ENCODE measurements at places on chromosomes 5 and 9.

GRCh38 chr5:150584556-150585335 is 55.7 kb upstream of the SYNPO start:
- no peak for DNase-seq

GRCh38 chr5:4233671-4234070 is 638.0 kb downstream of the IRX1 start:
- no peak for DNase-seq

DNA sequence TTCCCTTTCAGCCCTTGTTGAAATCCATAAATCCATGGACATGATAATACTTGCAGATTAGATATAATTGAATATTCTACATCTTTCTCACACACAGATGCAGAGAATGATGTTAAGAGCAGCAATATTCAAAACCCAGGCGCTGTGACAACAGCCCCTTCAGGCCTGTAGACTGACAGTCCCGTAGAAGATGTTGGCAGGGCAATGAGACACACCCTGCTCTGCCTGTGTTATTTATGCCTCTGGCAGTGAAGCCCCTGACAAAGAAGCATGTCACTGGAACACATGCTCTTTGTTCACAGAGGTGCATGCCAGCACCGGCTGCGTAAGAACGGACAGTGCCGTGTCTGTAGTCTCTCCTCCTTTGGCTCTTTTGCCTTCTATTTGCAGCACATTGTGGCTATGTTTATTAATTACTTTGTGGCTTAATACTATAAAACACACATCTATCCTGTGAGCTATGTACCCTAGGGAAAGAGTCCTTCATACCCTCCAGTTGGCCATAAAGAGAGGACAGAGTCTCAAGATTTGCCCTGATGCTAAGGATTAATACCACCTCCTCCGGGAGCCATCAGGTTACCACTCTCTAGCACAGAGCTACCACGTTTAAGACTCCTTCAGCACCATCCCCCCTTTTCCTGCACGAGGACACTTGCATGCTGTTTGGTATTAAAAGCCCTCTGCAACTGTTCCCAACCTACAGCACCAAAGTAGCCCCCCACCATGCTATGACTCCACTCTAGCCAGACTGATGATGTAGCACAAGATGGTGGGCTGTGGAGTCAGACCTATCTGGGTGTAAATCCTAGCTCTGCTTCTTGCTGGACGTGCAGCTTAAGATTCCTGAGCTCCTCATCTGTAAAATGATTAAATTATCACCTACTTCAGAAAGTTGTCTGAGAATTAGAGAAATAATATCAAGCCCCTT is 2.0 kb upstream of the ANP32B start:
- DNase-seq: no peak

- no peak for DNase-seq
Measured at GRCh38 chr9:81083067-81083466, 606.3 kb downstream of the TLE1 start.

DNA sequence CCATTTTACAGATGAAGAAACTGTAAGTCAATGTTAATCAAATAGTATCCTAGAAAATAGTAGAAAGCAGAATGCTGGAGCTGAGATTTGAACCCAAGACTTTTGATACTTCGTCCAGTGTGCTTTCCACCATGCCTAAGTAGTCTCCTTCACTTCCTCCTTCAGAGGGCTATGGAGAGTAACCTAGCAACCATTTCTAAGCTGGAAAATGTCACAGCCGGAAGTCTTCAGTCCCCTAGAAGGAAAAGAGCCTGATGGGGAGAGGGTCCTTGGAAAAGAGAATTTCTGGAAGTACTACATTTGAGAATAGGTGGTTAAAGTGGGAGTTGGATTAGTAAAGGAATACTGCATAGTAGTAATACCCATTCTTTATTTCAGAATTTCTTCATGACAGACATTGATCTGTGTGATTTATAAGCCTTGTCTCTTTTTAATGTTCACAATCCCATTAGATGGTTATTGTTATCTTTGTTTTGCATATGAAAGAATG is 32.7 kb downstream of the PCDHAC2 start:
- no peak for DNase-seq

All from keratinocyte (primary cell).